ENCODE measurements at places on chromosomes 6 and 20. TPM values are rescaled to one million over a fixed set of nuclear protein-coding genes. Genes with fewer than 3 reads are reported as not detected.

VPS52 gene
- polyA plus RNA-seq, result 75.6 TPM

SEMG1 gene
- not detected for polyA plus RNA-seq

TBC1D20 gene
- 38.3 TPM for polyA plus RNA-seq

DNA sequence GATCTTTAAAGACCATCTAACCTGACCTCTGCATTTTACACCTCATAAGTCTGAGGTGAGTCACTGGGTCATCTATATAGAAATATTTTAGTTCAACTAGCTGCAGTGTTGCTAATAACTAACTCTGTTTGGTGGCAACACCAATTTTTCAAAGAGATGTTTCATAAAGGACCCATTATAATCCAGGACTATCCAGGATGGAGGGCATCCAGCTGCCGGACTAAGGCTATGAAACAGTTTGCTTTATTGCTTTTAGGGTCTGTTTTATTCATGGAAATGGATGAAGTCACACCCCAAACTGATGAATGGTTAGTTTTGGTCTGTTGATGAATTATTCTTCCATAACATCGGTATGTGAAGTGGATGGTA, 204.2 kb upstream of the GMDS start:
- DNase-seq, result no peak

DNA sequence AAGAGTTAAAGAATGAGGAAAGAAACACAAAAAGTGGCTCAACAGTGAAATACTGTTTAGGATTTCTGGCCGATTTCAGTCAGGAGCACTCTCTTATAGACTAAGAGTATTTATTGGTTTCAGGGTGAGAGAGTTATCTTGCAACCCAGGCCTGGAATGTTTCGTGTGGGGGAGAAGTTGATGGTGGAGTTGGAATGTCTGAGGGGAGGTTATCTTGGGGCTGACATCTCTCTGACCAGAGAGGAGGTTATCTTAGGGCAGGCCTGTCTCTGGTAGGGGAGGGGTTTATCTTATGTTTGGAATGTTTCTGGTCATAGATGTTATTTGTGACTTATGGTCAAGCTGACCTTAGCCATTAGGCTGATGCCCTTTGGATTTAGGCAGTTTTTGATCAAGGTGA, 80.3 kb downstream of the HTR1B start:
- DNase-seq, result no peak

GRCh38 chr20:35443003-35443402, 5.0 kb upstream of the GDF5 start:
- DNase-seq, result peak; percentile 87

GRCh38 chr6:6588064-6588923, at the start of gene LY86:
TSS of gene LY86 (plus strand) at chr6:6588720. CDS start at chr6:6588735, 15 bp downstream.
- no peak for DNase-seq

DNA sequence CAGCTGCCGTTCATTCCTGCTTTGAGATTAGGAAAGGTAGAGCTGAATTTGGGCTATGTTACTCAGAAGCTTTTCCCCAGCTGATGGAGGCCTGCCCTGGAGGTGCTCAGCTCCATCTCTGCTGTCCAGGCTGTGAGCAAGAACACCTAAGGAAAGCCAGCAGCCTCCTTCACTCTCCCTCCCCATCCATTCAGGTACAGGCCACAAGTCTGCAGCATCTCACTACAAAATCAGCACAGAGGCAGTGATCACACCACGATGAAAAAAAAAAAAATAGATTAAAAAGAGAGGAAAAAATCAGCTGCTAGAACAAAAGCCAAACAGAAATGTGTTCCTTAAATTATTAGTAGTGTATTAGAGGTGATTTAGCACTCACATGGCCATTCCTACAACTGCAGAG, 515.0 kb downstream of the CDH26 start:
- DNase-seq, result no peak

GRCh38 chr6:164068527-164068926, 654.0 kb downstream of the QKI start:
- DNase-seq, result peak; percentile 39

CDC40 gene
- polyA plus RNA-seq, result 16.4 TPM

- DNase-seq, result peak; percentile 90
Measured at GRCh38 chr6:47195011-47195650, 114.6 kb downstream of the TNFRSF21 start.

GRCh38 chr6:22727710-22728109, 158.3 kb downstream of the HDGFL1 start:
- DNase-seq, result peak; percentile 12

GRCh38 chr6:84825461-84825860, 61.1 kb upstream of the TBX18 start:
- peak; percentile 36 for DNase-seq

DNA sequence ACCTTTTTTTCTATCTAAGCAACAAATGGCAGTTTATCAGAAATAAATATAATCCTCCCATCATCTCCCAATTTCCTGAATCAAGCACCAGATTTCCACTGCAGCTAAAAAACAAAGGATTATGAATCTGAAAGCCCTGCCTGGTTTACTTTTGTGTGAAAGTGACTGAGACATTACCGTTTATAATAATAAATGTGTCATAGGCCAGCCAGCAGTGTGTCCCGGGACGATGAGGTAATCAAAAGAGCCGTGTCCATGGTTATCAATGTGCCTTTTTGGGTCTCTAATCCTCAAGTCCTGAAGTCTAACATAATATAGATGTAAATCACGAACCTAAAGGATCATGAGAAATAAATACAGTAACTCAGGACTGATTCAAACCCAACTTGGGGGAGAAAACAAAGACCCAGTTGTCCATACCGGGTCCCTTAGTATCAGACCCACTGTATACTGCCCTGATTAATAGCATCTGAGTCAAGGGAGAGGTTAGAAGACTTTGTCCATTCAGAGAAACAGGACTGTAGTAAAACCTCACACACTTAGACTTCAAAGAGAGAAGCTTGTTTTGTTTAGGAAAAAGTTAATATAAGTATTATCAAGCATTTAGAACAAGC, 149.1 kb downstream of the SASH1 start:
- DNase-seq, result peak; percentile 48

SMPDL3A gene
- polyA plus RNA-seq, result 29.7 TPM

DDX27 gene
- 30.1 TPM for polyA plus RNA-seq

DNA sequence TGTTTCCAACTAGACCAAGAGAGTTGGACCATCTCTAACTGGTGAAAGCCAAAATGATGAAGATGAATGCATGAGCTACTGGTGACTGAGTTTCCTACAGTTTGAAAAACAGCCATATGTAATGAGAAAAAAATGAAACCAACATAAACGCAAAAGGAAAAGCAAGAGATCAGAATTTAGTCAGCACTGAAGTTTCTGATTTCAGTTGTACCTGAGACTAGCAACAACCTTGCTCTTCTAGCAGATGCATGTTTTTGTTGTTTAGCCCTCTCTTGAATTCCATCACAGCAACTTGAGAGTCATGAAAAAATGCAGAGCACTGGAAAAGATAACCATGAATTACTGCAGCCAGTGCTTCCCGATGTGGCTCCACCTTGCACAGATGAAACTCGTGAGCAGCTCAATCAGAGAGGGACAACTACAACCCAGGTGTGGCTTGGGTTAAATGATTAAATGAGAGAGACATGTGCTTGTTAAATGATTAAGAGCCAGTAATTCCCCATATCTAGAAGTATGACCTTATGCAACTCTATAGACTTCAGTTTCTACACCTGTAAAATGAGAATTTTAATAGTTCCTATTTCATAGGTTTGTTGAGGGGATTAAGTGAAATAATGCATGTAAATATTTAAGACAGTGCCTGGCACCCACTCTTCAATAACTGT, 104.8 kb downstream of the ELOVL4 start:
- DNase-seq, result no peak

GRCh38 chr6:5811997-5812396, 194.7 kb downstream of the NRN1 start:
- DNase-seq, result no peak

- no peak for DNase-seq
Measured at GRCh38 chr20:62387933-62388635, 1.2 kb downstream of the RPS21 start.

- DNase-seq, result peak; percentile 64
Measured at GRCh38 chr6:37972994-37973757, 153.6 kb downstream of the ZFAND3 start.

GRCh38 chr6:36724514-36725390, 27.1 kb downstream of the RAB44 start:
- peak; percentile 72 for DNase-seq

LSM14B gene
- 24.7 TPM for polyA plus RNA-seq

GCNT2 gene
- polyA plus RNA-seq, result 1.3 TPM

DNA sequence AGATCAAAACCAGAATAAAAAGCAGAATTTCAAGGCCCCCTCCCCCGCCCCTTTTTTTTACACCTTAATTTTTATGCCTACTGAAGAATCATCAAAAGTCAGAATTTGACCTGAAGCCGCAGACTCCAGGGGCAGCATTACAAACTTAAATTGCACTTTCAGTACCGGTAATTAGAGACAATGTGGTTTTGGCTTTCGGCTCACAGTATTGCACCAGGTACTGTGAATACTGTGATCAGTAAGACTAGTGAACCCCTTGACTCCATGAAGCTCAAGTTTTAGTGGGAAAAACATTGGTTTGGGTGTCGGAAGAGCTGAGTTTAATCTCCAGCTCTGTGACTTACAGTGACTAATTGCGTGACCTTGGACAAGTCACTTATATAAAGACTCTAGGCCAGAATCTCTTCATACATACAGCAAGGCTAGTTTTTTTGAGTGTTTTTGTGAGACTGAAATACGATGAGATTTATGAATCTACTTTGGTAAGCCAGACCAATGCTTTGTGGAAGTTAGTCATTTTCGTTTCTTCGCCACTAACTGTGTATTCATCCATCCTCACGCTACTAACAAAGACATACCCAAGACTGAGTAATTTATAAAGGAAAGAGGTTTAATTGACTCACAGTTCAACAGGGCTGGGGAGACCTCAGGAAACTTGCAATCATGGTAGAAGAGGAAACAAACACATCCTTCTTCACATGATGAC, 114.7 kb downstream of the SASH1 start:
- DNase-seq, result no peak

DNA sequence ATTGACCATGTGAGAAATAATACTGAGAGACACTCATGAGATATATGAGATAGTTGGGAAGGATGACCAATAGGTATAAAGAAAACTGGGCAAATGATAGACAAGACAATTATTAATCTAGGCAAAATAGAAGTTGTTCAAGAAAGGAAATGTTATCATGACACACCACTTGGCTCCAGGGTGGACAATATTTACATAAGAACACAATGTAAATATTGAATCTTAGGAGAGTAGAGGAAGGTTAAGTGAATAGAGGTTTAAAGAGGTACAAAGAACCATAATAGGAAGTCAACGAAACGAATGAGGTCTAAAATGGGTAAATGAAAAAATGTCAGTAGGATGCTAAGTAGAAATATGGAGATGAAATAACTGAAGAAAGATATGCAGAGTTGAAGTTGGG, 126.5 kb downstream of the MBOAT1 start:
- DNase-seq, result no peak

GRCh38 chr20:38997622-38998021, 35.5 kb downstream of the DHX35 start:
- DNase-seq, result no peak

DNA sequence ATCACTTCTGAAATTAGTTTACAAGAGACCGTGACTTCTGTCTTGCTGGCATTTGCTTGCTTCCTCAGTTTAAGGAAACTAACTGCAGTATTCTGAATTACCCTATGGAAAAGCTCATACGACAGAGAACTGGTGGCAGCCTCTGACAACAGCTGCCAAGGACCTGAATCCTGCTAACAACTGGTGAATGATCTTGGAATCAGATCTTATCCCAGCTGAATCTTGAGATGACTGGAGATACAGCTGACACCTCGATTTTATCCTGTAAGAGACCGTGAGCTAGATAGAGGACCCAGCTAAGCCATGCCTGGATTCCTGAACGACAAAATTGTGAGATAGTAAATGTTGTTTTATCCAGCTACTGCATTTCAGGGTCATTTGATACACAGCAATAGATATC, 202.3 kb downstream of the OGFRL1 start:
- no peak for DNase-seq

- no peak for DNase-seq
Measured at GRCh38 chr6:151609146-151609902, 115.5 kb downstream of the CCDC170 start.

GRCh38 chr6:12110523-12111362, 98.6 kb downstream of the HIVEP1 start:
- DNase-seq, result no peak

GRCh38 chr6:9131616-9132015, 696.3 kb upstream of the SLC35B3 start:
- no peak for DNase-seq

DNA sequence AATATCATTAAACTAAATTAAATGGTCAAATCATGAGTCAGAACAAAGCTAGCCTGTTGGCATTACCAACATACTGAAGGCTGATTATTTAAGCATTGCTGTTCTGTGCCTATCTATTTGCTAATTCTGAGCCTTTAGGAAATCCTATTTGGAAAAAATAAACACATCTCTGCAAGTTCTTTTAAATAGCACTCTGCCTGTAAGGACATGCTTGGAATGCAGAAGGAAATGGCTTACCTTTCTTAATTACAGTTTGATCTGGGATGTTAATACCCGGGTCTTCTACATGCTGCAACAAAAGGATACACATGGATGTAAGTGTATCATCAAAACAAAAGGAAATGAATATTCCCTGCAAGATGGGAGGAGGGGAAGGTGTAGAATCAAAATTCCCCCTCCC, 8.3 kb downstream of the TFAP2A start:
- no peak for DNase-seq

HLA-DOB gene
- polyA plus RNA-seq, result 0.49 TPM

DNA sequence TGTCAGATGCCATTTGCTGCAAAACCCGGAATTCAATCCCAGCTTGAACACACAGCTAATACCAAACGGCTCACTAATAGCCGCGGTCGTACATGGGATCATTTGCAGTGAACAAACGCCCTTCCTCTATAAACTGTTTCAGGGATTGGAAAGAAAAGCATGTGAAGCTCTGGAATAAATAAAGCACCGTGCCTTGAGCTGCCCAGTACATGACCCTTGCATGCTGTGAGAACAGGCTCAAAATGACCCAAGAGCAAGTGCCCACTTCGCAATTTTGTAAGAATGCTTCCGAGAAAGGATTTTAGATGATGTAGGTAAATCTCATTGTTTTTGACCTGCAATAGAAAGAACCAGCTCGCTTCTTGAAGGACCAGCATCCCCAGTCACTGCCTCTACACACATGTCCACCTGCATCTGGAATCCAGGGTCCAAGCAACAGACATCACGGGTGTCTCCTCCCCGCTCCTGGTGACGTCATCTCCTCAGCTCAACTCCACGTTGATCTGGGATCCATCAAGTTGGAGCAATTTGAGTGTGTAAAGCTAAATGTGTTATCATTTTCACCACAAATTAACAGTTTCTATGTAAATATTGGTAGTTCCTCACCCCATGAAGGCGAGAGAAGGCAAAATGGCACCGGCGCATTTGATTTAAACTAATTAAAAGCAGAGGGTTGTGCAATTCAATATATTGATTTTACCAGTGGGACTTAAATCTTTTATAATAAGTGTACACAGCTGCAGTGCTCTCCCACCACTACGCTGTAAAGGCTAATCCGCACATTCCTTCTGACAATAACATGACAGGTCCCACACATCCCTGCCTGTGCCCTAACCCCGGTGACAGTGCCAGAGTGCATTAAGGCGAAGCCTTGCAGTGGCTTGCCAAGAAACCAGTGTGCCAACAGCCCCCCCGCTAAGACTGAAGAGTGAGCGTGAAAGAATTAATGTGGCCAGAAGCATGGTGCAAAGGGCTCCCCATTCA, 6.2 kb downstream of the BMP7 start:
- DNase-seq, result no peak

All from fibroblast of lung (primary cell).